NAMALWA (cell line): ENCODE measurements at places on chromosomes 1 and 21.

DNA sequence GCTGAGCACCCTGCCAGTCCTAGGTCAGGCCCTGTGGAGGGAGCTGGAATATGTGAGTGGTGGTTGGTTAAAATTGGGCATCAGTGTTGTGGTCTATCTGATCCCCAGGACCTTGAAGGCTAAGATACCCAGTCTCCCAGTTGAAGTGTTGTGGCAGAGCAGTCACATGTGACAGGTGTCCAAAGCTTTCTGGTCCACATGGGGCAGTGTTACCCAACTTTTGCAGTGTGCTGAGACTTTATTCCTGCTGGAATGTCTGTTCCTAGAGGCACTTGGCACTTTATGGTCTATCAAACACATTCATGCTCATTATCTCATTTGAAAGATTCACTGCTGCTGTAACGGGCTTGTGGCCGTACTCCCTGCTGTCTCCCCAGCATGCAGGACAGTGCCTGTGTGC, 21.0 kb upstream of the LORICRIN start:
- no peak for DNase-seq

DNA sequence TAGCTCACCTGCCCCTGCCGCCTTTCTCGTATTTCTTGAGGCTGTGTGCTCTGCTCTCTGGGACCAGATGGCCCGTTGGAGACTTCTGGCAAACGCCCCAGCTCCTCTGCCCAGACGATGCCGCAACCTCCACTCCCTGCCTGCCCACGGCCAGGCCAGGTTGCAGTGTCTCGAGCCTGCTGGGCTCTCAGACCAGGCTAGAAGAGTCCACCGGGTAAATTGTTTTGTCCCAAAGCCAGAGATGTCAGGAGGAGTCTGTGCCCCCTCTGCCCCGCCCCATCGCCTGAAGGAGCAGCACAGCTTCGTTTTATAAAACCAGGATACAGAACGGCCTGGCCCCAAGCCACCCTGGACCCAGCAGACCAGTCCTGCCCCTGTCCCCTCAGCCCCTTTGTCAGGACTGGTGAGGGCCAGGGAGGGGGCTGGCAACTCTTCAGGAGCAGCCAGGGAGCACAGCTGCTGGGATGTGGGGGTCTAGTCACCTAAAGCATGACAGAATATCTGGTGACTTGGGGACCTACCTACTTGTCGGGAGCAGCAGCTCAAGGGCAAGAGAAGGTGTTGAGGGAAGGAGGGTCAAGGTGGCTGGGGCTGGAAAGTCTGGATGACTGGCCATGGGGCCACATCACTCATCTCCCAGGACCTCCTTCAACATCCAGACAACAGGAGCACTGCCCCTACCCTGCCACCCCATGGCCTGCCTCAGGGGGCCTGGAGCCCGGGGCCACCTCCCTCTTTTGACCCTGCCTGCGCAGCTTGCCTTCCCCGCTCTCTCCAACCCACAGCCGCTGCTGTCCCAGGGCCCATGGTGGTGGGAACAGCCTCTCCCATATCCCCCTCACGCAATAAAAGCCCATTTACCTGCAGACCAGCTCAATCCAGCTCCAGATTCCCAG, 33.9 kb upstream of the LBR start:
- no peak for DNase-seq

- no peak for DNase-seq
Measured at GRCh38 chr1:213020016-213020415, 4.3 kb upstream of the ANGEL2 start.

DNA sequence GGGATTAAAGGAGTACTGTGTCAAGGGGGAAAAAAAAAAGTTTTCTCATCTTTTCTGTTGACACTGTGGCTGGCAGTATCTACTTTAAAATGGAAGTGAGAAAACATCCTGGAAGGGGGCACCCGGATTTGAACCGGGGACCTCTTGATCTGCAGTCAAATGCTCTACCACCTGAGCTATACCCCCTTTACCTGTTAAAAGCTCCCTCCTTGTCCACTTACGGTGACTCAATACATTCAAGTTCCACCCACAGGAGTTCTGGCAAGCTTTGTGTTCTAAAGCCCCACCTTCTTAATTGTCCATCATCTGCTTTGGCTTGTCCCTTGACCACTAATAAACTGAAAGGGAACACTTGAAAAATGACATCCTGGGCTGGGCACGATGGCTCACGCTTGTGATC, 68.2 kb downstream of the FNBP1L start:
- no peak for DNase-seq

GRCh38 chr1:112110031-112110430, 120.6 kb upstream of the KCND3 start:
- no peak for DNase-seq

DNA sequence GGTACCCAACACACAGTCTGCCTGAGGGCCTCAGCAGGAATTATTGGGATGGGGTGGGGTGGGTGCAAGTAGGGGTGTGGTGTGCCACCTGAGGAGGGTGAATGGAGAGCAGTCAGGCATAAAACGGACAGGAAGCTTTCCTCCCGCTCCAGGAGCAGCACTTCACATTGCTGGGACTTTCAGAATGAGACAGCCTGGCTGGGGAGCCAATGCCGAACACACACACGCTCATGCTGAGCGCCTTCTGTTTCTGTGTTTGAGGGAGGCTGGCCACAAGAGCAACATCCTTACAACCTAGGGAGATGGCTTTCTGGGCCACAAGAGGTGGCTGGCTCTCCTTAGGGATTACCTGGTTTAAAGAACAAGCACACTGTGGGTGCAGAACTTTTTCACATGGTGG, 98.0 kb downstream of the LAMC2 start:
- no peak for DNase-seq

- DNase-seq, result no peak
Measured at GRCh38 chr1:23244256-23244761, 27.0 kb upstream of the HTR1D start.

GRCh38 chr21:36487641-36488307, 7.9 kb upstream of the CLDN14 start:
- DNase-seq, result no peak

GRCh38 chr21:31267644-31268043, 76.4 kb downstream of the TIAM1 start:
- no peak for DNase-seq

- peak; percentile 36 for DNase-seq
Measured at GRCh38 chr1:174218983-174219382, 59.7 kb downstream of the RABGAP1L start.

DNA sequence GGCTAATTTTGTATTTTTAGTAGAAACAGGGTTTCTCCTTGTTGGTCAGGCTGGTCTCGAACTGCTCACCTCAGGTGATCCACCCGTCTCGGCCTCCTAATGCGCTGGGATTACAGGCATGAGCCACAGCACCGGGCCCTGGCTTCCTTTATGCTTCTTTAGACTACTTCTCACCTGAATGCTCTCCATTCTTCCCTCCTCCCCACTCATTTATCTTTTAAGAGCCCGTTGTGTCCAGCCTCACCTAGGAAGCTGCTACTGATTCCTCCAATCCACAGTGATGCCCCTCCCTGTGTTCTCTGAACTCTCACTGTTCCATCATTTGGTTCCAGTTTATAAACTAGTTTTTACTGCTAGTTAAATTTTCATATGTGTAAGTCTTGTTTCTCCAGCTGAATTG, 44.9 kb upstream of the NR5A2 start:
- no peak for DNase-seq

DNA sequence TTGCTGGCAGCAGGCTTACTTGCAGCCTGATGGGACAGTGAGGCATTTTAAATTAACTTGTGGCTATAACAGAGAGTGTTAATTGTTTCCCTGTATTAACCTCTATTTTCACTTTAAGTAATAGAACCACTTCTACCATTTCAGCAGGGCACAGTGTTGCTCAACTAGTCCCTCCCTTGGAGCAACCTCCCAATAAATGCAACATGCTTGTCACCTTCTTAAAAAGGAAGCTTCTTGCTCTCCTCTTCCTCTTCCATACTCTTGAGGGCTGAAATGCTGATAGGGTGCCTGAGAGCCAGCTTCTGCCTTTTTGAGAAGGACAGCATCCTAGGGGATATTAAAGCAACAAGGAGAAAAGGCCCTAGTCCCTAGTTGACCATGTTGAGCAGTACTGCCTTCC, 52.1 kb downstream of the C4BPA start:
- no peak for DNase-seq

GRCh38 chr1:12148160-12148957, 18.4 kb upstream of the TNFRSF1B start:
- DNase-seq, result peak; percentile 55

- peak; percentile 67 for DNase-seq
Measured at GRCh38 chr1:48061162-48062136, 64.3 kb upstream of the TRABD2B start.

- peak; percentile 96 for DNase-seq
Measured at GRCh38 chr1:22039594-22040285, 12.8 kb upstream of the CDC42 start.

- DNase-seq, result no peak
Measured at GRCh38 chr1:82632155-82632554, 831.4 kb downstream of the ADGRL2 start.

GRCh38 chr1:233061265-233061664, 110.9 kb downstream of the NTPCR start:
- DNase-seq, result no peak

DNA sequence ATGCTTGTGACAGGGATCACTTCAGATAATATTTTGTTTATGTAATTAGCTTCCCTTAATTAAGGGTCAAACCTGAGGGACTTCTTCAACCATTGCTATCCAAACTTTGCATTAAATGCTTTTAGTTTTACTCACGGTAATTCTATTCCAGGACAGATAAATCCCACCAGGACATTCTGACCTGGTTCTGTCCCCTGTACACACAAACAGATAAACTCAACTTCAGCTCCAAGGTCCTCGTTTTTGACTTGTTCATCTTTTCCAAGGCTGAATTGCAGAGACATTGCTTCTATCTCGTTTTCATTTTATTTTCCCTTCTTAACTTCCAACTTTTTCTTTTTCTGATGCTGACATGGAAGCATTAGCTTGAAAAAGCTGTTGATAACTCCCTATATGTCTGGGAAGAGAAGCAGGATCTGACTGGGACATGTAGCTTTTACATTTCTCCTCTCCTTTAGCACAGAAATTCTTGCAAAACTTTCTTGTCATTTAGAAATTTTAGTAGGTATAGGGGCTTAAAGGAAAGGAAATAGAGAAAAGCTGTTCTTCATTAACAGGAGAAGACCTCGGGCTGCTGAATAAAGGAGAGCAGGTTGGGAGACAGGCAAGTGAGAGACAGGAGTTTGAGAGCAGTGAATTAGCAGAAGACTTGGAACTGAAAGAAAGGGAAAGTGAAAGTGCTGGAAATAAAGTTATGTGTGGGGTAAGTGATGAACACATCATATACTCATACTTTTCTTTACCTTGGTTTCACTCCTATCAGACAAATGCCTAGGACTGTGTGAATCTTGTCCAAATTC, 231.7 kb upstream of the B3GALT2 start:
- DNase-seq, result peak; percentile 27

DNA sequence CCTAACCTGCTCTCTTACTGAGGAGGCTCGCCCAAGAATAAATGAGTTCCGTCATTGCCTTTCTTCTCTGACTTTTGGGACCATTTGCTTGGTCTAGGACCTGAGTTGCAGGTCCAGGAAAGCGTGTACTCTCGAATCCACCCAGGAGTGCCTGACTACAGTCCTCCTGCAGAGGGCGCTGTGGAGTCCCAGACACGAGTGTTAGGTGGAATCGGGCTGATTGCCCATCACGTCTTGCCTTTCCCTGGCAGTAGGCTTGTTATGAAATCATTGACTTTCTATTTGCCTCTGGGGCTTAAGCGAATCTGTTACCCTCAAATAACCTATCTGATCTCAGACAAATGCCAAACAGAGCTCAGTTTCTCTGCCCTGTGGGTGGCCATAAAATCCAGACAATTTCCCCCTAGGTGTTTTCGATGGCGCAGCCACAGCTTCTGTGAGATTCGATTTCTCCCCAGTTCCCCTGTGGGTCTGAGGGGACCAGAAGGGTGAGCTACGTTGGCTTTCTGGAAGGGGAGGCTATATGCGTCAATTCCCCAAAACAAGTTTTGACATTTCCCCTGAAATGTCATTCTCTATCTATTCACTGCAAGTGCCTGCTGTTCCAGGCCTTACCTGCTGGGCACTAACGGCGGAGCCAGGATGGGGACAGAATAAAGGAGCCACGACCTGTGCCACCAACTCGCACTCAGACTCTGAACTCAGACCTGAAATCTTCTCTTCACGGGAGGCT, at the start of gene IL20:
Gene IL20, plus strand, starts transcription at position 685 of the 733 bp plus-strand sequence. CDS start 230 bp downstream, outside the sequence.
- DNase-seq, result peak; percentile 86

DNA sequence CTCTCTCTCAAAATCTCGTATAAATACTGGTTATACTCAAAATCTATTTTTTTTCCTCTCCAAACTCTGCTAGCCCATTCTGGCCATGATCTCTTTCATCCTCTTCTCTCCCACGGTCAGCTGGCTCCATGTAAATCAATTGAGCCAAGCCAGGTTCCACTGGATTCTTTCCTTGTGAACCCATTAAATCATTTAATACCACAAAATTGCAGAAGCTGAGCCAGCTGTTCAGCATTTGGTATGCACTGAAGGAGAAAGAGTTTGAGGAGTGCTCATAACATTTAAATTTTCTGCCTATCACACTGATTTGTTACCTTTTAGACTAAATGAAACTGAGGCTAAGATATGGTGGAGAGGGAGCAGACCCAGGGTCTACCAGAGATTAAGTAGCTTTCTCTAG, 29.1 kb upstream of the TADA1 start:
- DNase-seq, result no peak

DNA sequence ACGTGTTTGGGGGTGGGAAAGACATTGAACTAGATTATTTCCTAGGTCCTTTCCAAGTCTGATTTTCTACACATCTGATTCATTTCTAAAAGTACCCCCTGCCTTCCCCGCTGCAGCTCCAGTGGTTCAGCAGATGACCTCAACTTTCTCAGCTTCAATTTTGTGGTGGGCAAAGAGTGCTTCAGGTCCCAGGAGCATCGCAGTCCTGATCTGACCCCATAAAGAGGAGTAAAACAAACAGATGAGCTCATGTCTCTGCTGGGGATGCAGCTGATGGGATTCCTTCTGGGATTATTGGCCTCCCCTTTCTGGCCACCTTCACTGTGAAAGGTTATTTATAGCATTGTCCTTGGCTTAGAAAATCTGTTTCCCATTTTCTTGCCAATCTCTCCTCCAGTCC, 337.0 kb upstream of the PLXNA2 start:
- DNase-seq, result no peak

DNA sequence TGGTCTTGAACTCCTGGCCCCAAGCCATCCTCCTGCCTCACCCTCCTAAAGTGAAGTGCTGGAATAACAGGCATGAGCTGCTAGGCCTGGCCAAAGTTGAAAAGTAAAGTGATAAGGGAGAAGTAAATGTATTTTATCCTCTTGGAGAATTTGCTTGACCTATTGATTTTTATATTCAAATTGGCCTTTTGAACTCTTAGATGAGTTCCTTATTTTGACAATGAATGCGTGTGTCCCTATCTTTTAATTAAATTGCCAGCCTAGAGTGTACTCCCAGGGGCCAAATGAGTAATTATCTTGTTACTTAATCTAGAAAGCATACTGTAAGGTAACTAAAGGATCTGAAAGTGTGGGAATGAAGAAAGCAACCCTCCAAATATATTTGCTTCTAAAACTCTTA, 11.4 kb downstream of the RNF11 start:
- no peak for DNase-seq

DNA sequence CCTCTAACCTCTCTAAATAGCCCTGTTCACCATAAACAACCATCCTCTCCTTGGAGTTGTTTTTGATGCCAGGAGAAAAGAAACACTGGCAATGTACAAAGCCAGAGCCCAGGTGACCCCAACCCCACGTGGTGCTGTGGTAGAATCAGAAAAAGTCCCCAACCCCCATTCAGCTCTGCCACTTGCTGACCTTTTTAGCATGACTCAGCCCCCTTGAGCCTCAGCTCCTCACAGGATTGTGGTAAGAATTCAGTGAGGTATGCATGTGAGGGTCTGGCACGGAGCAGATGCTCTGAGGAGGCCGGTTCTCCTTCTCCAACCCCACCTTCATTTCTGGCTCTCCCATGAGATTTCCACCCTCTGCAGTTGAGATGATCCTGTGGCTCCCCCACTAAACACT, 11.1 kb upstream of the CHI3L1 start:
- no peak for DNase-seq
